ENCODE measurements at places on chromosomes 5 and 9.
A peak's percentile ranks its signal among the peaks of the same experiment; 100 is the strongest.

DNA sequence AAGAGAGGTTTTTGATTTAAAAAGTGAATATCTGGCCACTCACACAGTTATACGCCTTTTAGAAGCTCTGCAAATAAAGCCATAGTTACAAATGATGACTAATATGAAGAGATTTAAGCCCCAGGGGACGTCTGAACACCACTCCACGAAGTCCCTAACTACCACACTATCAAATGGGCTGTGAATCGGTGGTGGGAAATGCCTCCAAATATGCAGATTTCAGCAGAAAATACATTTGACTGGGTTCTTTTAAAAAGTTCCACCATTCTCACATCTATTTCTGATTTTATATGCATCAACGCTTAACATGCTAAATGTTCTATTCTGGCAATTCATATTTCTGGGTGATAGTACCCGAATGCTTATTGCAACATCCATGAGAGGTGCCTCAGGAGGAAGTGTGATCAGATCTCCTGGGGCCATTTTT, 22.5 kb downstream of the TICAM2 start:
- DNase-seq = peak; percentile 35

DNA sequence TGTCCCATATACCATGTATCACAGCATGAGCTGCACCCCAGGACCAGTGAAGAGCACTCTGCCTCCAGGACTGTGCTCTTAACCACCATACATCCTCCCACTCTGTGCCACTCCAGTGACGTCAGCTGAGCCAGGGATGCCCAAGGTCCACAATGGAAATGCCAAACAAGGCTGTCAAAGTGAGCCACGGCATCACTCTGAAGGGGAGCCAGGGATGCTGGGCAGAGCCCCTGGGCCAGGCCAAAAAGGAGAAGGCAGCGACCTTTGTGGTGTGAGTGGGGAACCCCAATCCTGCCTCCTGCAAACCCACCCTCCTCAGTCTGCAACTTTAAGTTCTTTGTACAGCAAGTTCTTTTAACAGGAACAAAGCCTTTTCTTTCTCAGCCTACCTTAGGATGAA, 242.7 kb downstream of the SYK start:
- DNase-seq = no peak

- DNase-seq = peak; percentile 47
Measured at GRCh38 chr5:137753691-137754187, 424 bp downstream of the HNRNPA0 start.

DNA sequence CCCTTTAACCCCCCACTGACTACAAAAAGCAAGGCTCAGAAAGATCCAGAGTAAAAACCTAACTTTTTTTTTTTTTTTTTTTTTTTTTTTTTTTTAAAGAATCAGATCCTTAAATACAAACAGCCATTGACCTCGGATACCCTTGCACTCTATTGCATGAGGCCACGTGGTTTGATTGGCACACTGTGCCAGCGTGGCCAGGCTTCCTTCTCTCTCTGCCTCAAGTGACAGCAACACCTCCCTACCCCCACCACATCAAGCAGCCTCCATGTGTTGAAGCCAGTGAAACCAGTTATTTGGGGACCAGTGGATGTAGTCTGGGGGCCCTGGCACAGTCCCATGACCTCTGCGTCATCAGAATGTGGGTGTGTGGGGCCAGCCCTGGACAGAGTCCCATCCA, 71.4 kb downstream of the OTULIN start:
- no peak for DNase-seq

DNA sequence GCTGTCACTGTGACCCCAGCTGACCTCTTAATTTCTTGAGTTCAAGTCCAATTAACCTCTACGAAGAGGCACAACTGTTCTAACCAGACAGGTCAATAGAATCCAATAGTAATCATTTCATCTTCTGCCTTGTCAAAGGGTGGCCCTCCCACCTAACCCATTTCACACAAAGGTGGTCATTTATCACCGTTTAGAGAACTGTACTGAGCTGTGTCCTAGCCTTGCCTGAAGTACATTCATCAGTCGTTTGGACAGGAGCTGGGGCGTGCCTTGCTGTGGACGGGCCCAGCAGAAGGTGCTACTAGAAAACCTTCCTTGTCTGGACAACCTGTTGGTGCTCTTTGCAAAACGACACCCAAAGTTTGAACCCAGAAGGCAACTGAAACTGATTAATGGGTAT, 605.4 kb downstream of the ISL1 start:
- DNase-seq = no peak

GRCh38 chr5:9212605-9213004, 333.3 kb downstream of the SEMA5A start:
- no peak for DNase-seq

- no peak for DNase-seq
Measured at GRCh38 chr9:121220996-121221663, 19.5 kb upstream of the RAB14 start.

DNA sequence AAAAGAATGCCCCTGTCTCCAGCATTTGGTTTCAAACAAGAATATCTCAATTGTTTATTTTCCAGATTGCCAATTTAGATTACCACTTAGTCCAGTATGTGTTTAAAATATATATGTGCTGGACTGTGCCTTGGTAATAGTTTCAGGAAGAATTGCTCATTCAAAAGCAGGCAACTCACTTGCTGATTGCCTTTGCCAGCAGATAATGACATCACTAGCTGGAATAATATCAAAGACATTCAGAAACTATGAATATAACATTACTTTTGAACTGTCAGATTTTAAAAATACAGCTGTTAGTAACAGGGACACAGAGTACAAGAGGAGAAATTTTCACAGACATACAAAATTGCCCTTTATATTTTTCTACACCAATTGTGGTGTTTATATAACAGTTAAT, 96.0 kb upstream of the ITGA2 start:
- no peak for DNase-seq

DNA sequence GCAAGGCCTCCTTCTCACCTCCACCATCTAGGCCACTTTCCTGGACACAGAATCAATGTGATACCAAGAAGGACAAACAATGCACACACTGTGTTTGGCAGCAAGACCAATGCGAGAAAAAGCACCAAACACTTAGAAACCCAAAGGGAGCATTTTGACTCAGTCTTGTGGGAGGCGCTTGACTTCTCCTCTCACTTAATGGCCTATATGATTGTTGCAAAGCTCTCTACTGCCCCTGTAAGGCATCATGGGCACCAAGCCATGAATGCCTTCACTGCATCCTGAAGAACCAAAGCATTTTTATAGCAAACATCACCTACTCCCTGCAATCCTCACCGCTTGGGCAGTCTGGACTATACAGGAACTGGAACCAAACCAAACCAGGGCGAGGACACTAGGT, 57.5 kb downstream of the CDH6 start:
- no peak for DNase-seq

GRCh38 chr9:97307091-97307490, 368 bp upstream of the CCDC180 start:
- peak; percentile 32 for DNase-seq

DNA sequence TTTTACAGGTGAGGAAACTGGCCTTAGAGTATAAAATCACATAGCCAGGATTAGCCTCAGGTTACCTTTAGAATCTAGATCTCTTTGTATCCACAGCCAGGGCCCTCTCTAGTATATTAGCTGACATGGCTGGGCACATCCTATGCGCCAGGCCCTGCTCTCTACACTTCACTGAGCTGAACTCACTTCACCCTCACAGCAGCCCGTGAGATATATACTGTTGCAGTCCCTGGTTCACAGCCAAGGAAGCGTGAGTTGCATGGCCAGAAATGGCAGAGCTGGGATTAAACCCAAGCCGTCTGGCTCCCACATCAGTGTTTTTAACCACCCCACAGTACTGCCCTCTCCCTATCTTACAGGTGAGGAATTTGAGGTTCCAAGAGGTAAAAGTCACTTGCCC, 58.4 kb downstream of the DAB2IP start:
- DNase-seq = no peak

DNA sequence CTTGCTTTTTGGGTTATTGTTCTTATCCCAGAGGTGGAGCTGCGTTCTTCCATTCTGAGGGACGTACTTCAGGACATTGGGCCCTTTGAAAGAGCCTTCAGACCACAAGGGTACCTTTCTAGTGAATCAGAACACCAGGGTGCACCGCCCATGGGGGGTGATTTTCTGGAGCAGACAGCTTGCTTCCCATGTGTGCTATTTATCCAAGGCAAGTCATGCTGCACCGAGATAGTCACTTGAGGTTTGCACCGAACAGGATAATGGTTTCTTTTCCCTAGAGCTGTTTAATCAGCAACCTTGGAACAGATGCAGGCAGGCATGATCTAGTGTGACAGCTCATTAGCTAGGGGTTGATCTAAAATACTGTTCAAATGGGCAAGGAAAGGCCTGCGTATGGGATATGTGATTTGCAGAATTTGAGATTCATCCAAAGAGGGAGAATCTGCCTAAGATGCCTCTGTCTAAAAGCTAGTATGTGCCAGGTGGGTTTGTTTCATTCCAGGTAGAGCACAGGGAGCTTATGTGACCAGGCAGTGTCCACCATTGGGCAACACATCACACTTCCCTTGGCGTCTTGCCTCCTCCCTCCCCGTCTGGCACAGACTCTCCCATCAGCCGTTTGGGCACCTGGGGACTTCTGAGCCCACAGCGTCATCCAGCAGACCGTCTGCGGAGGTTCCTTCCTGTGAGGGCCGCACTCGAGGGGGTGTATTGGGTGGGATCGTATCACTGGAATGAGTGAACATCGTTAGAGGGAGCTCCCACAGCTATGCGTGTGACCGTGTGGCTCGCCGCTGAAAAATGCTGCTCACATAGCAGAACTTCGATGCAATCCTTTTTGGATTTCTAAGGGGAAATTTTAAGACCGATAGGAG, 23.0 kb downstream of the ABL1 start:
- no peak for DNase-seq

DNA sequence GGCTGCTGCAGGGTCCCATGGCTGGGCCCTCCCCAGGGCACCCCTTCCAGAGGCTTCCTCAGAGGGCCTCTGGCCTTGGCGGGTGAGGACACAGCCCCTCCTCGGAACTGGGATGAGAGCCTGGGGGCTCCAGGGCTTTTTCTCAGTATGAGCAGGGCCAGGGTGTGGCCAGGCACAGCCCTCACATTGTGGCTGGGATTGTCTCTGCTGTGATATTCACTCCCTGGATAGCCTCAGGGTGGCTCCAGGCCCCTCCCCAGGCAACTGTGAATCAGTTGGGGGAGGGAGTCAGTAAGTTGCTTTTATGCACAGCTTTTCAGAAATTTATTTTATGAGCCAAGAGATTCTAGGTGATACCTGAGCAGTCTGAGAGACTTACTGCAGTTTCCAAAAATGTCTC, 135.7 kb downstream of the CACNA1B start:
- DNase-seq = no peak

DNA sequence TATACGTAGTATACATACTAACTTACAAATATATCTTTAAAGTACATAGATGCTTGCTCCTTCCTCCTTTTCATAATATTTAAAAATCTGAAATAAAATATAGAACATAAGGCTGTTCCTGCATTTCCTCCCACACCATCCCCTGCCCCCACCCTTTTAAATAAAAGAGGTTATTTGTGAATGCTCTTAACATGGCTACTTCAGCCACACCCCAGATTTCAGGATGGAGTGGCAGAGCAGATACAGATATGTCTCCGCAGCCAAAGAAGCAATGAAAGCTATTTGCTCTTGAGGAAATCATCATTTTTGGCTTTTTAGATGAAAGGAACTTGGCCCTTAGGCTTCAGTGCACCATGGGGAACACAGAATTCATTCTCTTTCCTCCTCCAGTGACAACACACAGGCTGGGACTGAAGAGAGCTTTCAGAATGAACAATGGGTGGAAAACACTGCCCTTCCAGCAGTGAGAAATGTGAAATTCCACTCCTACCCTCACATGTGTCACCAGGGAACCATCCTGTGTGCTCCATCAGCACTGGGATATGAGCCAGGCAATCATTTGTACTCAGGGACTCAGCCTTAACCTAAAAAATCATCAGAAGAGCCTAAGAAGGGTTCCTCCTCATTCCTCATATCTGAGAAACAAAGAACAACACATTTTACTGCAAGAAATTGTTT, 134.3 kb downstream of the PPP2R2B start:
- no peak for DNase-seq

DNA sequence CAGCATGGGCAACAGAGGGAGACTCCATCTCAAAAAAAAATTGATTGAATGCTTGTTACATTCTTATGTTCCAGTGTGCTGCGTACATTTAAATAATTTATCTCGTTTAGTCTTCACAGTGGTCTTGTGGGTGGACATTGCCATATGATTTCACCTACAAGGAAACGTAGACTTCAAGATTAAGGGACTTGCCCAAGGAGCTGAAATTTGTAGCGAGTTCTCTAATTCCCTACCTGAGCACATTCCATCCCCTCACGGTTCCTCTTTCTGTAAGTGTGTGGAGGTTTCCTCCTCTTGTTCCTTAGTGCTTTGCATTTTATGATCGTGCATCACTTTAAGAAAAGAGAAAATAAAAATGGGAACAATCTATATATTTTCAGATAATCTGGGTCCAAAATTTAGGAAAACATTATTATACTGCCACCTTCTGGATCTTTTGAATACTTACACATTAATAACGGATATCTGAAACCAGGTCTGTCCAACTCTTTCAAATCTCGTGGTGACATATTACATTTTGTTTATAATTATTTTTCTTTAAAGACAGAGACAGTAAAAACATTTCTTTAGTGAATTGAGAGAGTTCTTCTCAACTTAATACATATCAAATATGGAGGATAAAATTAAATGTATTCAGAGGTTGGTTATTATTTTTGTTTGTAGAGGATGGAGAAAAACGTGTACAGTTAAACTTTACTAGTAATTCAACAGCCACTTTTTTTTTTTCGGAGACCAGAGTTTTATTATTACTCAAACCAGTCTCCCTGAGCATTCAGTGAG, 29.9 kb upstream of the C7 start:
- DNase-seq = peak; percentile 30

DNA sequence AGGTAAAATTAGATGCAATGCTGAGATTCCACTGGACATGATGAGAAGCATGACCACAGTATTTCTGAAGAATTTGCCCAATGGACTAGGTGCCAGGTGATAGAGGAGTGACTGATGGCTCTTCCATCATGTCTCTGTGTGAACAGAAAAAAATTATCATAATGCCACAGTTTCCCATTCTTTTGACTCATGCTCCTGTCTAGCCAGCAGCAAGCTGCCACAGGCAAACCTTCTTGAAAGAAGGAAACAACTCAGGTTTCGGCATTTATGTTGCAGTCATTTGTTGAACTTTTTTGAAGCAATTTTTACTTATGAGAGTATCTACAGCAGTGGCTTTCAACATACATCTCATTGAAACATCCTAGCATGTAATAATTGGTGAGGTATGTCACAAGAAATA, 284.8 kb upstream of the CD180 start:
- no peak for DNase-seq

Data from GM20000 (cell line).